Activated T-cell treated with anti-CD3 and anti-CD28 coated beads, Interleukin-2, amount 50 U/mL, for 48 hours (primary cell): ENCODE measurements at places on chromosomes 3 and 15.

- no peak for DNase-seq
Measured at GRCh38 chr3:184907681-184908649, 96.0 kb downstream of the VPS8 start.

DNA sequence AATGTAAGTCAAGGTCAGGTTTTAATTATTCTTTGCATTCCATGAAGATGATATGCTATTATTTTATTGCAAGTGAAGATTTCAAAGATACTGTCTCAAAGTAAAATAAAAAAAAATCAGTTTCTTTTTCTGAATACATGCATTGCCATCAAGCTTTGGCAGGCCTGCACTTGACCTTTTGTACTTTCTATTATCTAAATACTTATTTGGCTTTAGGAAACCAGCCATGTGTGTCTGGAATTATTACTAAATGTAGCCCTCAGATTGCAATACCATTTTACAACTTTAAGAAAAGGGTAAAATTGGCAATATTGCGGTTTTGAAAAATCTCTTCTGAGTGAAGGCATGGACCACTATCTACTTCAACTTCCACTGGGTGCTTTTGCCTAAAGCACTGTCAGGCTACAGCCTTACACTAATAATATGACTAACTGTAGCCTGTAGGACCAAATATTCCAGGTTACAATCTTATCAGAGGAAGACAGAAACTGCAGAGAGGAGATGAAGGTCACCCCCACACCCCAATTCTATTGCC is 349.4 kb upstream of the DCBLD2 start:
- no peak for DNase-seq

DNA sequence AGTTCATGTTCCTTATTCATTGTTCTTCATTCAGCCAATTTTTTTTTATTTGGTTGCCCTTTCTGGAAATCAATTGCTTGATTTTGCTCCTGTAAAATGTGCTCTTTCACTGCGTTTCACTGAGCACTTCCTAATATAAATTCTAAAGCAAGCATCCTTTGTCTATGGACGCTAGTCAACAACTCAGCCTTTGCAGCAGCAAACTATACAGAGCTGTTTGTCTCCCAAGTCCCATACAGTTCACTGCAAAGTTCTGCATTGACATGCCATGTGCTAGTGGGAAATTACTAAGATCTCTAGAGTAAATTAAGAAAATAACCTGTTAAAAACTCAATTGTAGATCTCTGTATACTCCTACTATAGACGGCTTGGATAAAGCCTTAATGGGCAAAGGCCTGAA is 130.1 kb upstream of the BHLHE40 start:
- no peak for DNase-seq

DNA sequence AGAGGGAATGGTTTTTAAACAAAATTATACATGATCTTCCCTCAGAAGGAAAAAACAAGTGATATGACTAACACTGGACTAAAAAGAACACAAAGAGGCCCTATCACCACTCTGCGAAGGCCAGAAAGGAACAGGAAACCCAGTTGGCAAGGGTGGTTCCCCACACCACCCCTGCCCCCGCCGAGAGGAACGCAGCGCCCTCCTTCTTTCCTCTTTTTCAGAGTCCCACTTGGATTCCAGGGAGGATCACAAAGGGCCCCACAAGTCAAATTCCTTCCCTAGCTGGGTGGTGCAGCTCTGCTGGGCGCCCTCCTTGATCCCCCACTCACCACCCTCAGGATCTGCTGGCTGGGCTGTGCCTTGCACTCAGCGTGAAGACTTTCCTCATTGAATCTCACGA is 29.8 kb downstream of the PLA1A start:
- no peak for DNase-seq

GRCh38 chr3:155332716-155333115 is 39.2 kb upstream of the STRIT1 start:
- no peak for DNase-seq

DNA sequence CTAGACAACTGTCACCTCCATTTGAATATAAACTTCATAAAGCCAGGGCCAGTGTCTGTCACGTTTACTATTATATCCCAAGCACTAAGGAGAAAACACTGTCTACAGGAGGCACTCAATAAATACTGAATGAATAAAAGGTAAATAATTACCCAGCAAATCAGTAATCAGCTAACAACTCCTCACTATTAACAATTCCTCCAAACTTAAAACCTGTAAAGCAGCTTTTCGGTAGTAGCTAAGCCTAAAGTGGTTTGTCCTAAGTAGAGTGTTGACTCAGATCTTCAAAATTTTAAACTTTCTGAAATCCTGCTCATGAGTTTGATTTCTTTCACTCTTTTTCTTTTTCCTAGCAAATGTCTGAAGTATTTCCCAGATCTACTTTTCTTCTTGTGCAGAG is 39.9 kb downstream of the C3orf80 start:
- no peak for DNase-seq

DNA sequence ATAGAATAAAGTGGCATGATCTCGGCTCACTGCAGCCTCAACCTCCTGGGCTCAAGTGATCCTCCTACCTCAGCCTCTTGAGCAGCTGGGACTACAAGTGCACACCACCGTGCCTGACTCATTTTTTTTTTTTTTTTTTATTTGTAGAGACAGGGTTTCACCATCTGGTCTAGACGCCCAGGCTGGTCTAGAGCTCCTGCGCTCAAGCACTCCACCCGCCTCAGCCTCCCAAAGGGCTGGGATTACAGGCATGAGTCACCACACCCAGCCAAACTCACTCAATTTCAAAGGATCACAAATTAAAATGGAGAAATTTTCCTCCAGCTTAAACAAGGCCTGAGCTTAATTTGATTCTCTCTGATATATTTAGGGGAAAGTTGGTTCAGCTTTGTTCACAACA is 27.3 kb upstream of the NMB start:
- DNase-seq, result no peak

DNA sequence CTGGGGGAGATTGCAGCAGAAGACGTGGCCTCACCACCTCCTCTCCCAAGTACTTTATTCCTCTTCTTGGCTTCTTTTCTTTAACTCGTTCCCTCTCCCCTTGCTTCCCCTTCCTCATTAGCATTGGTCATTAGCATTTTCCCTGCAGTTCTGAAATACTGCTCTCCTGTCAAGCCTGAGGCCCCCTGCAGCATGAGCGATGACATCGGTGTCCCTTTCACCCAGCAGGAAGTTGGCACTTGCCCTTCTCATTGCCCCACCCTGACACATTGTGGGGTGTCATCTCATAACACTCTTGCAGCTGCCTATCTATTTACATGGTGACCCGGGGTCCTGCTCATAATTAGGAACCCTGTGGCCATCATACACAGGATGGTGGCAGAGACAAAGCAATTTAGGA is 167.1 kb downstream of the ARRDC4 start:
- DNase-seq, result no peak

DNA sequence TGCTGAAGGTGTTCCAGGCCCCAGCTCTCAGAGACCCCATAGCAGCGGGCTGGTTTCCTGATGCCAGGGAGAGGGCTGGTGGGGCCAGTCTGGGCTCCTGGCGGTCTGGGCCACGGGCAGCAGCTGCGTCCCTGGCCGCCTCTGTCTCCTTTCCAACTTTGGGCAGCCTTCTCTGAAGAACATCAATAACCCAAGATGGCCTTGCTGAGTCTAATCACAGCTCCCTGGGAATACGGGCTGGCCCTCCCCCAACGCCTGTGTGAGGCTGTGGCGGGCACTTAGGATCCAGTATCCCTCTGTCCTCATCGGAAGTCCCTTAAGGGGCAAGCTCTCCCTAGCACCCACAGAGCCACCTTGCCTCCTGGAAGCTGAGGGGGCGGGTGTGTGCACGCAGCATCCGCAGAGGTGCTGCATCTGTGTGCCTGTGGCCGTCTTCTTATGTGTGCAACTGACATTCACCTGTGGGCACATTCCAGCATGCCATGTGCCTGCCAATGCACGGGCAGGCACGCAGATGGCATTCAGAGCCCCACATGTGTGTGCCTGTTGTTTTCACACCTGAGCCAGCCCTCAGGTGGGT is 2.1 kb downstream of the ATP2B2 start:
- DNase-seq, result no peak

DNA sequence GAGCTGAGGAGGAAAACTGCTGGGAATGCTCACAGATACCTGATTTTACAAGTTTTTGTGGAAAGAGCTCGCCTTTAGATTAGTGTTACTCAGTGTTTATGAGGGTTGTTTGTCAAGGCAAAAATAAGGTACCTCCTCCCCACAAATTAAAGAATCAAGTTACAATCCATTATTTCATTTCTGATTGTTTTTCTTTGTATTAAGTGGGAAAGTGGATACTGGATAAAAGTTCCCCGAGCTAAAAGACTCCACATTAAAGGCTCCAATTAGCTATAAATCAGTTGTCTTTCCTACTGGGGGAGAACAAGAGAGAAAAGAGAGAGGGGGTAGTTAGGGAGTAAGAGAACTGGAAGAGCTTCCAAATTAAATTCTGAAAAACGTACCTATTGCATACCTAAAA is 1.9 kb downstream of the ALDH1A2 start:
- no peak for DNase-seq

GRCh38 chr3:171354049-171354705 is 106.0 kb downstream of the TNIK start:
- DNase-seq, result no peak

DNA sequence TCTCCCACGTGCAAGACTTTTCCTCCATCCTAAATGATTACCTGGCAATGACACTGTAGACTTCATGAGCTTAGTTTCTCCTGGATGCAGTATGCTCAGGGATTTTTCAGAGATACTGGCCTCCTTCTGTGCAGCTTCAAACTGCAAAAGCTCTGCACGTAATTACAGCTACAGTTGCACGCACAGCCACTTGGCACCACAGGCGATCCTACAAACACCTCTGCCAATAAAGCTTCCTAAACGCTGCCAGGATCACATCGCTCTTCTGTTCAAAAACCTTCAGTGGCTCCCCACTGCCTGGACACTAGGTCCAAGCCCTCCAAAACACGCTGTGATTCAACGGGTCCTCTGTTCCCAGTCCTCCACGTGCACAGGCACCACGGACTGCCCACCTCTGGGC is 49.5 kb downstream of the NUP210 start:
- no peak for DNase-seq

DNA sequence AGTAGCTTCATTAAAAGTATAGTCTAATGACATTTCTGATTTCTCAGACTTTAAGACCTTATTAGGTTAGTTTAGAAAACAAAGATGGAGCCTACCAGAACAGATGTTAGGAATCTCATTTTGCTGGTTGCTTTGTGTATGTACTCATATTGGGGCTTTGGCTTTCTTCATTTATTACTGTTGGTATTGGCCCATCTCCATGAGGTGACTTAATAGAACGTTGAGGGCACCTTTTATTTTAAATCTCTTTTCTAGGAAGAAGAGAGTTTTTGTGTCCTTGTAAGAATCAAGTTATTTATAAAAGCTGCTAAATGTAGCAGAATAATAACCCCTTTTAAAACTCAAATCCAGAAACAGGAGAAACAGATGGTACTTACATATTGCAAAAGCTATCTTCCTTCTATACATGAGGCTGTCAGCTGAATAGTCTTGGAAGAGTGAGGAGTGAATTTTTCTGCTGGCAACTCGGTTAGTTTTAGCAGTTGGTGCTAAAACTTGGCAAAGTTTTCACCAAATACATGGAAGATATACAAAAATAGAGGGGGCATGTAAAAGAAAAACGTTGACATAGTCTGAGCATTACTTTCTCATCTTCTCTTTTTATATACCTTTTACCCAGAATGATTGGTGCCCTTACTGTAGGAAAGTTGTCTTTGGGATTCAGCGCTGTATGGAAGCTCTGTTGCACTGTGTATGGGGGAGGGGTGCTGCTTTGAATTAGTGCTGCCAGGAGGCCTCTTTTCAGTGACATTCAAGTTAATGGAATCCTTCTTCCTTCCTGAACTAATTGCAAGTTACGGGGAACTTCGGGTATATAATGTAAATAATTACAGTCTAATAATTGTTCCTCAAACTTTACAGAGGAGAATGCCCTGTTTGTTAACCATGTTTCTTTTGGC is 35.8 kb downstream of the CTNNB1 start:
- no peak for DNase-seq

GRCh38 chr3:81776643-81777042 is 15.2 kb upstream of the GBE1 start:
- DNase-seq, result no peak

DNA sequence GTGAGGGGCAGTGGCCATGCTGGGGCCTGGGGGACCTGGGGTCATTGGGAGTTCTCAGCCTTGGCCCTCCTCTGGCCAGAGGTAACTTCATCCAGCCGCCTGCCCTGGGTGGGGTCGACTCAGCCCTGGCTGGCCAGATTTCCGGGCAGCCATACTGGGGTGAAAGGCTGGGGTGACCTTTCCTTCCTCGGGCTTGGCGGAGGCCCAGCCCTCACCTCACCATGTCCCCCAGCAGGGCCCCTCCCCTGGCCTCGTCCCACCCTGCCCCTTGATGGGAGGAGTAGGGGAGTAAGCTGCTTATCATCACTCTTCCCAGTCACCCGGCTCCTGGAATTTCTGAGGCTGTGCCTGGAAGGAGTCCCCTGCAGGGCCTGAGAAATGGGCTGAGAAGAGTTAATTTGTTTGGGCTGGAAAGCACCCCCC is 5.4 kb downstream of the SEMA3F start:
- DNase-seq, result no peak

- DNase-seq, result no peak
Measured at GRCh38 chr3:4984511-4984864, 5.3 kb downstream of the BHLHE40 start.

- DNase-seq, result no peak
Measured at GRCh38 chr15:44370830-44371229, 56.6 kb upstream of the CTDSPL2 start.

DNA sequence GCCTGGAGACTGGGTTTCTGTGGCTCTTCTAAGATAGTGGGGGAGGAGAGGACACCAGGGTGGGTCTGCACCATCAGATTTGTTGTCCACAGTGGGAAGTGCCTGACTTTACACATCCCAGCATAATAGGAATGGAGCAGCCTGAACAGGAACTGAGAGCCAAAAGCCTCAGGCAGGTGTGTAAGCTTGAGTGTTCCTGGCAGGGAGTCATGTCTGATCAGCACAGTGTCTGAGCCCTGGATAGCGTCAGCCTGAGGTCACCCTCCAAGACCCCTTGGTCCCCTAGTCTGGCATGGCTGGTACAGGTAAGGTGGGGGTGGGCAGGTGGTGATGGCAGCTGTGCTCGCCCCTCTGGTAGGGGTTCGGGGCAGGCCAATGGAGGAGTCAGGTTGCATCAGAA is 20.2 kb downstream of the INSYN1 start:
- DNase-seq, result no peak
